CD4-positive, alpha-beta T cell (primary cell): ENCODE measurements at places on chromosomes 12 and 14.

DNA sequence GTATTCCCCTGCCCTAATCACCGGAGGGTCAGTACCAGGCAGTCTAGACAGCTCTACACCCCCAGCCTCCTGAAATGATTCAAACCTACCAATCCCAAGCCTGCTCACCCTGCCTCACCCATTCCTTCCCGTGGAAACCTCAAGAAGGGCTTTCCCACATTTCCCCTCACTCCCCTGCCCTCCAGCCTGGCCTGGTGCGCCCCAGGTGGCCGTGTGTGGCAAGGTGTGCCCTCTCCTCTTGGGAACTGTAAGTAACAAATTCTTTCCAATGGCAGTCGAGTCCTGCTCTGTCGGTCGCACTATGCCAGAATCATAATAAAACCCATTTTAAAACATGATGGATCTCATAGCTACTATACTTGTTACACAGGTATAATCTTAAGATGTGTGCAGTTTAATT lies 13.9 kb upstream of the DEGS2 start:
- no peak for DNase-seq
- H3K36me3 ChIP-seq, result no peaks in the 10 kb centered on the region
- no peak overlapping the region for H3K4me3 ChIP-seq
- no peaks in the 10 kb centered on the region for H3K4me1 ChIP-seq
- peaks cover 2% of the 10 kb centered on the region for H3K27me3 ChIP-seq

DNA sequence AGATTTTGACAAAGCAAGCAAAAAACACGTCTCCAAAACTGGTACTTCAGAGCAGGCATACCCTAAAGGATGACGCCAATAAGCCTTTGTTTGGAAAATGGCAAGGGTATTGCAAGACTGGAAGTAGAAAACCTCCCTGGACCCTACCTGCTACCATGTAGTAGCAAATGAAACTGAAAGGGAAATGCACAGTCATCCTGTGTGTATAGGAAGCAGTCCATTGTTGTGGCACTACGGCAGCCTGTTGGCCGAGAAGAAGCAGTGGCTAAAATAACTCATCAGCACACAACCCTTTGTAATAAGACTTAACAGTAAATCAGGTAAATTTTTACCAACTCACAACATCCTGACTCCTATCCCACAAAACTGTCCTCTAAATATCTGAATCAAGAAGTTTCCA lies 386.4 kb downstream of the RGS6 start:
- H3K27me3 ChIP-seq, result no peaks in the 10 kb centered on the region
- no peak overlapping the region for H3K4me3 ChIP-seq
- H3K36me3 ChIP-seq, result no peaks in the 10 kb centered on the region
- DNase-seq, result no peak
- no peaks in the 10 kb centered on the region for H3K4me1 ChIP-seq
- no peak overlapping the region for H3K27ac ChIP-seq

DNA sequence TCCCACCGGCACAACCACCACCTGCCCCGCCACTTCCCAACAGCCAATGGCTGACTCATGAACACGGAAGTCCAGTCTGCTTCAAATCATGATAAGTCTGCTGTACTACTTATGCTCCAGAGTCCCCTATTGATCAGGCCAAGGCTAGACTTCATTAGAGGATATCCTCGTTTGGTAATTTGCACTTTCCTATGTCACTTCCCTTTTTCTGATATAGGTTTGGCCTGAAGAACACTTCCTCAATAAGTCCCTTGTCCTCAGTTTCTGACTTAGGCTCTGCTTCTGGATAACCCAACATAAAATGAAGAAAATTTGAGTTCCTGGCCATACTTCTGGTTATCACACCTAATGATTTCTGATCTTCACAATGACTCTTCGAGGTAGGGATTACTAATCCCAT lies 45.3 kb downstream of the IFNG-AS1 start:
- no peak for DNase-seq
- no peak overlapping the region for H3K27ac ChIP-seq
- H3K4me1 ChIP-seq, result peaks cover 5% of the 10 kb centered on the region
- H3K27me3 ChIP-seq, result no peaks in the 10 kb centered on the region
- no peak overlapping the region for H3K4me3 ChIP-seq

DNA sequence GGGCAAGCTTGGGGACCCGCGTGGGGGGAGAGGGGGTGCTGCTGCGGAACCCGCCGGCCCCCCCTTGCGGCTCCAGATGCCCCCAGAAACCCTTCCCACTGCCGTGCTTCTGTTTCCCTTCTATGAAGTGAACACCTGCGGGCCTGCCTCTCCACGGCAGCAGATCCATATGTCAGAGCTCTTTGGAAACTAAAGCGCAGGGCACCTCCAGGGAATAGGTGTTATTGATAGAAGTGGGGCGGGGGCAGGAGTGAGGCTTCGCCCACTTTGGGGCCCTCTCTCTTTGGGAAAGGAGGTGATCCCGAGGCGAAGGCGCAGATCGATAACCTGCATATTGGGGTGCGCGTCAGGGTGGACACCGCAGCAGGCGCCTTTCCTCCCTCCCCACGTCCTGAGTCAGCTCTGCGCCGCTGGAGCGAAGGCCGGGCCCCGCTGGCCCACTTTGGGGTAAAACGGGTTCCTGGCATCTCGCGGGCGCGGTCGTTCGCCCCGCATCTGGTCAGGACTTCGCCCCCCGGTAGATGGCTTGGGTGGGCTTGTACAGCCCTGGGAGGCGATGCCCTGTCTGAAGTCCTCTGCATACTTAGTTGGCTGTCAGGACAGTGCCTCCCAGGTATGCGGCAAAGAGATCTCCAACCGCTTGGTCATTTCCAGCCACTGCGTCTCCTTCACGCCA lies 524 bp downstream of the KMT5A start:
- H3K27me3 ChIP-seq, result no peaks in the 10 kb centered on the region
- peak overlapping the region; percentile 80 for H3K4me3 ChIP-seq
- H3K36me3 ChIP-seq, result no peaks in the 10 kb centered on the region
- peaks cover 30% of the 10 kb centered on the region for H3K4me1 ChIP-seq

GRCh38 chr12:54404061-54405004 lies 14.7 kb downstream of the ITGA5 start:
- peak; percentile 55 for DNase-seq
- peaks cover 46% of the 10 kb centered on the region for H3K4me1 ChIP-seq
- peaks cover 100% of the 10 kb centered on the region for H3K36me3 ChIP-seq
- no peak overlapping the region for H3K4me3 ChIP-seq

DNA sequence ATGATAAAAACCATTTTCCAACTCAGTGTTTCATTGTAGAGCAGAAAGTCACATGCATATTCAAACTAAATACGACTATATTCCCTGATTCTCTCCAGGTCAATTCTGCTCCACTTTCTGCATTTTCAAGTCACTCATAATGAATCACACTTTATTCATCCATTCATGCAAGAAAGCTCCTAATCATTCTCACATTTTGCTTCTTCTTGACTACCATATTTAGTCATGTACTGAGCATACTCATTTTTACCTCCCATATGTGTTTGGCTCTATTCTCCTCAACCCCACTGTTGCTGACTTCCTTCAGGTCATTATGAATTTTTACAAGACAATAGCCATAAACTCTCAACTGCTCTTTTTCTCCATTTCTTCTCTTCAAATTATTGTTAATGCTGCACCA lies 43.4 kb upstream of the PIK3C2G start:
- no peak for DNase-seq
- H3K36me3 ChIP-seq, result no peaks in the 10 kb centered on the region
- no peak overlapping the region for H3K4me3 ChIP-seq
- H3K4me1 ChIP-seq, result no peaks in the 10 kb centered on the region

DNA sequence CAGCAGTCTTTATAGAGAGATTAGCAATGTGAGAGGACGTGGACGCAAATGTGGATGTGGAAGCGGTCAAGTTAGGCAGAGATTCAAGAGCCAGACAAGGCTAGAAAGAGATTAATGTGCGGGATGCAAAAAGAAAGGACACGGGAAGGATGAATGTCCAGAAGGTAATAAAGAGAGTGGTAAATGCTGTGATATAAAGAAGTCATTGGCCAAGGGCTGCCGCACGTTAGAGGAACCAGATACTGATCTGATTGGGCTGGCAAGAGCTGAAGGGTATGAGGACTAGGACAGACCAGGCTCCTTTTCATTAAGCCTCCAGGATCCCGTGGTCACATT lies 59.5 kb downstream of the DHRS2 start:
- H3K4me3 ChIP-seq, result no peak overlapping the region
- no peak for DNase-seq

GRCh38 chr14:90599339-90599738 lies 202.5 kb downstream of the CALM1 start:
- no peak overlapping the region for H3K27ac ChIP-seq
- H3K36me3 ChIP-seq, result no peaks in the 10 kb centered on the region
- H3K4me3 ChIP-seq, result no peak overlapping the region
- no peak for DNase-seq
- H3K27me3 ChIP-seq, result no peaks in the 10 kb centered on the region

DNA sequence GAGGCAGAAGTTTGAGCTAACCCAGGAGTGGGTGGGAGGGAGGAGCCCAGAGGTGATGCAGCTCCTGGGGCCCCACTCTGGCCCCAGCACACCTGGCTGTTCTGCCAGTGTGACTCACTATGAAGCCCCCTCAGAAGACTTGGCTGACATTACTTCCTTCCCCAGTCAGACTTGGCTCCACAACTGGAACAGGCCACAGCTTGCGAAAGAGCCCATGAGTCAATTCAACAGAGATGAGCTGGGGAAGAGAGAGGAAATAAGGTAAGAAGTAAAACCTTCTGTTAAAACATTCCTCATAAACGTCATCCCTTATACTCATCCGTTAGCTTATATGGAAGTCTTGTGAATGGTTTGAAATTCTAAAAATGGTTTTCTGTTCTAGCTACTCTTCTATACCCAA lies 245.9 kb downstream of the ADAMTS20 start:
- DNase-seq, result no peak
- H3K27ac ChIP-seq, result no peak overlapping the region
- no peaks in the 10 kb centered on the region for H3K4me1 ChIP-seq
- no peaks in the 10 kb centered on the region for H3K27me3 ChIP-seq
- no peak overlapping the region for H3K4me3 ChIP-seq

GRCh38 chr14:96627811-96628775 lies 125.9 kb downstream of the PAPOLA start:
- no peak overlapping the region for H3K27ac ChIP-seq
- no peaks in the 10 kb centered on the region for H3K36me3 ChIP-seq
- H3K4me1 ChIP-seq, result no peaks in the 10 kb centered on the region
- no peak for DNase-seq
- H3K27me3 ChIP-seq, result peaks cover 14% of the 10 kb centered on the region

DNA sequence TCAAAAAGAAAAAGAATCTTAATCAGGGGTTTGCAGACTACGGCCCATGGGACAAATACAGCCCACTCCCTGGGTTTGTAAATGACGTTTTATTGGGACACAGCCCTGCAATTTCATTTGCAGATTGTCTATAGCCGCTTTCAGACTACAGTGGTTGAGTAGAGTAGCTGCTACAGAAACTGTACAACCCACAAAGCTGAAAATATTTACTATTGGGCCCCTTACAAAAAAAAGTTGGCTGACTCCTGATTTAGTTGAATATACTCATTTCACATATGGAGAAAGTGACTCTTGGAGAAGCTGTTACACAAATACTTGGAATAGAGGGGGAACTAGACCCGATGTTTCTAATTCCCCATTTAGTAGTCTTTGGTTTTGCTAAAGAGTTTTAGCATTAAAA lies 162.5 kb upstream of the NOS1 start:
- no peaks in the 10 kb centered on the region for H3K4me1 ChIP-seq
- H3K27ac ChIP-seq, result no peak overlapping the region
- H3K4me3 ChIP-seq, result no peak overlapping the region
- no peak for DNase-seq

GRCh38 chr14:65282896-65283253 lies 129.7 kb upstream of the FUT8 start:
- H3K36me3 ChIP-seq, result no peaks in the 10 kb centered on the region
- H3K4me1 ChIP-seq, result peaks cover 39% of the 10 kb centered on the region
- H3K4me3 ChIP-seq, result peak overlapping the region; percentile 17

DNA sequence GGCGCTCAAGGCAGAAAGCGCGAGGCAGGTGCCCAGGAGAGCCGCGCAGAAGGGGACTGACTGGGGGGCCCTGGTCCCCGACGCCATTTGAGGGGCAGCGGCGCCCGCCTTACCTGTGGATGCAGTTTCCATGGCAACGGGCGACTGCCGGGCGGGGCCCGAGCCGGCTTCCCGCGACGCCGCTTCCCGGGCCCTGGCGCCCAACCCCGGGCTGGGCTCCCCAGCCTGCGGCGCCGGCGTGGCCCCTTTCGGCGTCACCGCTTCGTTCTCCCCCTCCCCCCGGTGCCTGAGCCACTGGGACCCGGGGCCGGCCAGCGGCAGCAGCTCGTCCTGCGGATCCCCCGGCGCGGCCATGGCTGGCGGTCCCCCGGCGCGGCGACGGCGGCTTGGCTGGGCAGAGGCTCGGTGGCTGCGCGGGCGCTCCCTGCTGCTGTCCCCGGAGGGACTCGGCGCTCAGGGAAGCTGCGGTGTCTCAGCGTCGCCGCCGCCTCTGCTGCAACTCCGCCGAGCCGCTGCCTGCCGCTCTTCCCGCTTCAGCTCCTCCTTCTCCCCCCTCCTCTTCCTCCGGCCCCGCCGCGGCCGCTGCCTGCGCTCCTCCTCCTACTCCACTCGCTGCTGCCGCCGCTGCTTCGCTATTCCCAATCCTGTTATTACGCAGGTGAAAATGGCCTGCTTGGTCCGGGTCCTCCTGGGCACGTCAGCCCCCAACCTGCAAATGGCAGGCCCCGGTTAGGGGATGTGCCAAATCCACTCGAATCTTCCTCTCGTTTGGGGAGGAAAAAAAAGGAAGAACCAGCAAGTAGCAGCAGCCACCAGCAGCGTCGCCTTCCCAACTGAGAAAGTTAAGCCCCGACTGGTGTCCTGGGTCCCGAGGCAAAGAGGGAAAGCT lies at the start of gene RTN1:
Gene RTN1 (minus strand): TSS at position 500 of the 889 bp plus-strand sequence. CDS start 146 bp downstream, at position 354.
- peaks cover 16% of the 10 kb centered on the region for H3K4me1 ChIP-seq
- no peaks in the 10 kb centered on the region for H3K36me3 ChIP-seq
- H3K4me3 ChIP-seq, result peak within 1 kb of the TSS; percentile 39
- H3K27ac ChIP-seq, result no peak within 1 kb of the TSS
